Fibroblast of gingiva (primary cell): ENCODE measurements at places on chromosomes 3 and 15.

GRCh38 chr15:28107111-28107903 lies 8.2 kb upstream of the OCA2 start:
- no peak for DNase-seq

GRCh38 chr3:189457631-189458412 lies 173.4 kb upstream of the TP63 start:
- no peak for DNase-seq

- DNase-seq: no peak
These were observed 5.8 kb upstream of the OXTR start for GRCh38 chr3:8775181-8775580.

DNA sequence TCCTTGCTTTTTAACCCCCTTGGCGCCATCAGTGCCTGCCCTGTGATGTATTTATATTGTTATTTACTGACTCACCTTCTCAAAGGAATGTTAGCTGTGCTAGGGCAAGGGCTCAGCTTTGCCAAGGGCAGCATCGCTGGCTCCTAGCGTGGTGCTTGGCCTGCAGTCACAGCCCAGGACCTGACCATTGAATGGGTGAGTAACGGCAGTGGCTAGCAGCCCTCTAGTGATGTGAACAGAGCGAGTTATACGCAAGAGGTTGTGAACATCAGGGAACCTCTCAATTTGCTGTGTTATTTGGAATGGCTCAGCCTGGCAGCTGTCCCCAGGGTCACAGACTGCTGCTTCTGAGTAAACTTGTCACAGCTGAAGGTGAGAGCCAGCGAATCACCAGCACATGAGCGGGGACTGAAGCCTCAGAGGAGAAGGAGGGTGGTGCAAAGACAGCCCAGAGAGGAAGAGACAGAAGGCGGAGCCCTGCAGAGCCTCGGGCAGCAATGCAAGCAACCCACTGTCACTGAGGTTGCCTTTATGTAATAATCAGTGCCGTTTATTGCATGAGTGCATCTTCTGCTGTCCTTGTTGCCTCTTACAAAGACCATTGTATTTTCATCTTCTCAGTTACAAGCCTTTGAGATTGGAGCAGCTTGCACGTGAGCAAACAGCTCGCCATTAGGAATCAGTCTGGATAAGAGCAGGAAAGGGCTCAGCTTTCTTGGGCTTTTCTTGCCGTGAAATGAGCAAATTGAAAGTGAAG lies 158.3 kb downstream of the SLCO3A1 start:
- no peak for DNase-seq

- no peak for DNase-seq
These were observed 42.0 kb downstream of the GALNT15 start for GRCh38 chr3:16216373-16216935.

- DNase-seq: peak; percentile 34
These were observed 116.9 kb upstream of the LRRFIP2 start for GRCh38 chr3:37291275-37291700.

- no peak for DNase-seq
These were observed at the start of gene SLITRK3 for GRCh38 chr3:165195640-165196576. TSS of gene SLITRK3 (minus strand) at chr3:165196384. CDS start at chr3:165190830, 5,554 bp downstream.

DNA sequence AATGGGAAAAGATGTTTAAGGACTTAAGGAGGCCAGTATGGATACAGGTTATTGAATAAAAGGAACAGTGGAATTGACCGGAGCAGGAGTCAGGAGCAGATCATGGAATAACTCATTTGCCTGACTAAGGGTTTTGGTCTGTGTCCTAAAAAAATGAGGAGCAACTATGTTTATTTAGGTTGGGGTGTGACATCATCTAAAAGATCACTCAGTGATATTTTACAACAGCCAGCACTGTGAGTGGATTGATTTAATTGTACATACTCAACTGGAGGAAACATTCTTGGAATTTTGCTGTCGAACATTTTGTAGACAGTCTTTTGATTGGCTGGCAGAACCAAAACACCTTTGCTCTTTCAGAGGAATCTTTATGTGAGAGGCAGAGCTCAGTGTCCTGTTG lies 348.6 kb upstream of the CDIN1 start:
- DNase-seq: peak; percentile 26

GRCh38 chr15:73891328-73892315 lies 18.3 kb downstream of the TBC1D21 start:
- DNase-seq: no peak

DNA sequence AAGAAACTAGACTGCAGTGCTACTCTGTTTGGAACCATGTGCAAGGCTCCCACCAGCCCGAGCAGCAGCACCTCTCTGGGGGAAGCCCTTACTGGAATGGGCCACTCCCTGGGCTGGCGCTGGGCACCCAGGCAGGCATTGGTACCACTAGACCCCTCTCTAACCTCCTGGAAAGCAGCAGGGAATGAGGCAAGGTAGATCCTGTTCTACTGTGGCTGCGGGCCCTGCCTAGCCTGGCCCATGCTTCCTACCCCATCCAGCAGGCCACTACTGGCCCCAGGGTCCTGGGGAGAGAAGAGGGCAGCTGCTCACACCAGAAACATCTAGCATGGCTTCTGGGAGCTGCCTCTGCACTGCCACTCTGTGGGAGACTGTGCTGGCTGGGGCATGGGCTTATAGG lies 44.8 kb downstream of the MESD start:
- DNase-seq: no peak

DNA sequence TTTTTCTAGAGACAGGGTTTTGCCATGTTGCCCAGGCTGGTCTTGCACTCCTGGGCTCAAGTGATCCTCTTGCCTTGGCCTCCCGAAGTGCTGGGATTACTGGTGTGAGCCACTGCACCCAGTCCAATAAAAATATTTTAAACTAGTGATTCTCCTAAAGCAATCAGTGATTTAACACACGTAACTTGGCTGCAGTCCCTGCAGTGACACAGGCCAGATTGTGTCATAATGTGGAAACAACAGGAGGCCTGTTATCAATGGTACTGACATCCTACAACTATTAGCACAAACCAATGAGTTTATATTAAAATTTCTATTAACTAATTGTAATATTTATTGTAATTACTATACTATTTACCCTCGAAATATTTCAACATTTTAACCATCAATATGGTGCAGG lies 1.6 kb upstream of the SEC61A1 start:
- DNase-seq: no peak

DNA sequence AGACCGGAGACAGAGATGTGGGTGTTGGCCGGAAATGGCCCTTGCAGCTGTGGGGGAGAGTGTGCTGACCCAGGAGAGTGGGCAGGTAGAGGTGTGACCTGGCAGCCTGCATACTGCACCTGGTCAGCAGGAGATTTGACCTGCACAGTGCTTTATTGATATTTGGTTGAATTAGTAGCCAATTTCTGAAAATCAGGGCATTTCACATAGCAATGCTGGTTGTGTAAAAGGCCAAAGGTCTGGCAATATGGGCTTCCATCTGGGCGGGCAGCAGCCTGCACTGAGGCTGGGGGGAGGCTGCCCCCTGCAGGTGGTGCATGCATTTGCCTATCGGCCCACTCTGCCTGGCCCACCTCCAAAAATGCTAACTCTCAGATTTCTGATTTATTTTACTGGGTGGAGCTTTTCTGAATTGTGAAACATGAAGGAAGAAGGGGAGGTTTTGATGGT lies 9.4 kb upstream of the MGLL start:
- peak; percentile 43 for DNase-seq

DNA sequence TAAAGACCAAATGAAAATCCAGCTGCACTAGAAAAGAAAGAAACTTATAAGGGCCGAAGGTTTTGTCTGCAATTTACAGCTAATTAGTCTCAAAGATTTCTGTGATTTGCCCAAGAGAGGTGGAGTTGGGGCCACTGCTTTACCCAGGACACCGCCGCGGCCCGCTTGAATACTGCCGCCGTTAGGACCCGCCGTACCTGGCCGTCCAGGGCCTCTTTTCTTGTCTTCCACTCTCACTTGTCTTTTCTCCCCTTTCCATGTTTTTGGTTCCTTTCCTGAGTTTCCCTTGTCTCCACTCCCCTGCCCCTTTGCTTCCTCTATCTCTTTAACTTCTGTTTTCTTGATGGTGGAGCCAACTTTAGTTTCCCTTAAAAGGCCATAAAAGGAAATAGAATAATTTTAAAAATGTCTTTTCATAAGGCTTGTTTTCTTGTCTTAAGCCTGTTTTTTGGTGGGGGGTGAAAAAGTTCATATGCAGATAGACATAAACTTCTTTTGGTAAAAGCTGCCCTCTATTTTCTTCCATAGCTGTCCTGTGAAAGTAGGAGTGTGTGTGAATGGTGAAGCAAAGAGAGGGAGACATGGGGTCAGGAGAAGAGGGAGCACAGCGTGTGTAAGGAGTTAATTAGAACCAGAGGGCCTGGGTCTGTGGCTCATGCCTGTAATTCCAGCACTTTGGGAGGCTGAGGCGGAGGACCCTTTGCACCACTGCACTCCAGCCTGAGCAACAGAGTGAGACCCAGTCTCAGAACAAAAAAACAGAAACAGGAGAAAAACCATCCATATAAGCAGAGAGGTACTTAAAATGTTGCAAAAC lies 16.0 kb upstream of the CCNL1 start:
- DNase-seq: peak; percentile 59

GRCh38 chr3:160885791-160886286 lies 129.8 kb downstream of the PPM1L start:
- DNase-seq: peak; percentile 20

GRCh38 chr3:14689247-14689980 lies 14.5 kb downstream of the C3orf20 start:
- DNase-seq: no peak

DNA sequence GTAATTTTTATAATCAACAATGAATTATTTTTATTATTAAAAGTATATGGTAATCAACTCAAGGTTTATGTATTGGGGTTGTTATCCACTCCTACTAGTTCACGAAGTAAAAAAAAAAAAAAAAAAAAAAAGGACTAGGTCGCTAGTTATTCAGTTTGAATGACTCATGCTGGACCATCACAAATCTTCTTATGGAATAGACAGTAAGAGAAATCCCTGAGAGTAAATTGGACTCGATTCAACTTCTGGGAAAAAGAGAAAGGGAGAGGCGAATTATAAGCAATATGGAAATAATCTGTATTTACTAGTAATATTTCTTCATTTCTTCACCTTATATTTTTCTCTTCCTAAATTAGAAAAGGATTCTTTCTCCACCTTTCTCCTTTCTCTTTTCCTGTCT lies 2.0 kb downstream of the MYEF2 start:
- DNase-seq: no peak

DNA sequence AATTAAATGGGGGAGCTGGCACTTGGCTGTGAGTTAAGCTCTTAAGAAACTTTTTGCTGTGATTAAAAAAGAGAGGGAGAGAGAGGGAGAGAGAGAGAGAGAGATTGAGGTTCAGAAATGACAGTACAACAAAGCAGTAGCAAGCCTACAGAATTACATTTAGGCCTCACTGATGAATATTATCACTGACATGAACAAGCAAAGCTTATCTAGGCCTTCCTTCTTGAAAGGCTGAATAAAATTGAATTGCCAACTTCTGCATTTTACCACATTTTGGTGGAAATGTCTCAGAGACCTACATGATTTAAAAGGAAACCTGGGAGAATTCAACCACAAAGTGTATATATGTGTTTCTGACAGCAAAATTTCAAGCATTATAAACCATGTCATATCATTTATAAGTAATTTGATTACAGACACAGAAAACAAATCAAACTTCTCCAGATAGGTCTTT lies 530.8 kb downstream of the SOX2 start:
- no peak for DNase-seq

DNA sequence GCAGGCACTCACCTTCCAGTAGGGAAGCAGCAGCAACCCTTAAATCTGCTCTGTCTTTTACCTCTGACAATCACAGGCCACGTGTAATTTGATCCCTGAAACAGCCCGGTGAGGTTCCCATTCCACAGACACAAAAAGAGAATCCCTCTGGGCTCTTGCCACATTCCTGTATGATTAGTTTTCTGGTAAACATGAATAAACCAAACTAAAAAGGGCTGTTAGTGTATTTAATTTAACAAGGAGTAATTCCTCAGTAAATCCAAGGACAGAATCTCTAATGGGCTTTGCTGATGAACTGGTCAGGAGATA lies 186.9 kb downstream of the FAM43A start:
- peak; percentile 45 for DNase-seq
